ENCODE measurements at places on chromosomes 12 and 14. TPM values are rescaled to one million over a fixed set of nuclear protein-coding genes. Genes with fewer than 3 reads are reported as not detected.

DNA sequence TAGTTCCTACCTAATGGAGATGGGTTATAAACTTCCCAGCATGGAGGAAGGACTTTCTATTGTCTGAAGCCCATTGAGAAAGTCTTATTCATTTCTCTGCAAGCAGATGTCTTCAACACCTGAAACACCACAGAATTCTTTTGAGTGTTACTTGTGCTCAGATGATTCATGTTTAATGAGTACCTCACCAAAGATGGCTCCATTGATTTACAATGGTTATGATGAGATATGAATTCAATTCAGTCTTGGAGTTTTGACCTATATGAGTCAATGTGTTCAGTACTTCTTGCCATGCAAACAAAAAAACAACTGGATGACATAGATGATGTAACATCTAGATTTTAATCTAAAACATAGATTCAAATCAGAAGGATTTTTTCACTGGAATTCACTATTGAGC is 15.4 kb upstream of the PAWR start:
- DNase-seq, result no peak

GRCh38 chr14:45906257-45906656 is 653.3 kb upstream of the MIS18BP1 start:
- no peak for DNase-seq

DNA sequence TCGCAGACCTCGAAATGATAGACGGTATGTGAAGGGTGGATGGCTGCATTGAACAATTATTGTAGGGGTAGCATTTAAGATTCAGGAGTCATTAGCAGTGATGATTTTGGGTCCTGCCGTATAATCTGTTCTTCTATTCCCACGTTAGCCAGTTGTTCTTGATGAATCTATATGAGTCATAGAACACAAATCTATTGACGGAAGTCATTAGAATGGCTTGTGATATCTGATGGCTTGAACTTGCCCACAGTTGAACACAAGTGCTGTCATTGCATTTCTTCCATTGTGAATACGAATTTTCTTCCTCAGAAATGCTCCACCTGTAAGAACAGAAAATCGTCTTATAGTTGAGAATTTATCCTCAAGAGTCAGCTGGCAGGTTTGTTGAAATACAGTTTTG is 1.9 kb downstream of the SRSF5 start:
- no peak for DNase-seq

GRCh38 chr14:23569443-23570151 is 2.0 kb upstream of the AP1G2 start:
- no peak for DNase-seq

DNA sequence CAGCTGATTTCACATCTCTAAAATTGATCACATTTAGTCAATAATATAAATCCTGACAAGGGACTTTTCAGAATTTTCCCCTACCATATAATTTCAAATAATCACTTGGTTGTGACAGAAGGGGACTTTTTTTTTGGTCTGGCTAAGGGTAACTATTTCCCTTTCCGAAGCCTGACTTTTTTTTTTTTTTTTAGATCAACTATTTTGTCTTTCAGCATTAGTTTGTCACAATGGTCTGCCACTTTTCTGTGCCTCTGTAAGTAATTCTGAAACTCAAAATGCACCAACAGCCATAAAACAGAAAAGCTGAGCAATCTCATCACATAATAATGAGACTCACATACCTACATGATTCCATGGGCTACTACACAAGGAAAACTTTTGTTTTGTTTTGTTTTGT is 266.4 kb downstream of the SSPN start:
- DNase-seq, result no peak

DNA sequence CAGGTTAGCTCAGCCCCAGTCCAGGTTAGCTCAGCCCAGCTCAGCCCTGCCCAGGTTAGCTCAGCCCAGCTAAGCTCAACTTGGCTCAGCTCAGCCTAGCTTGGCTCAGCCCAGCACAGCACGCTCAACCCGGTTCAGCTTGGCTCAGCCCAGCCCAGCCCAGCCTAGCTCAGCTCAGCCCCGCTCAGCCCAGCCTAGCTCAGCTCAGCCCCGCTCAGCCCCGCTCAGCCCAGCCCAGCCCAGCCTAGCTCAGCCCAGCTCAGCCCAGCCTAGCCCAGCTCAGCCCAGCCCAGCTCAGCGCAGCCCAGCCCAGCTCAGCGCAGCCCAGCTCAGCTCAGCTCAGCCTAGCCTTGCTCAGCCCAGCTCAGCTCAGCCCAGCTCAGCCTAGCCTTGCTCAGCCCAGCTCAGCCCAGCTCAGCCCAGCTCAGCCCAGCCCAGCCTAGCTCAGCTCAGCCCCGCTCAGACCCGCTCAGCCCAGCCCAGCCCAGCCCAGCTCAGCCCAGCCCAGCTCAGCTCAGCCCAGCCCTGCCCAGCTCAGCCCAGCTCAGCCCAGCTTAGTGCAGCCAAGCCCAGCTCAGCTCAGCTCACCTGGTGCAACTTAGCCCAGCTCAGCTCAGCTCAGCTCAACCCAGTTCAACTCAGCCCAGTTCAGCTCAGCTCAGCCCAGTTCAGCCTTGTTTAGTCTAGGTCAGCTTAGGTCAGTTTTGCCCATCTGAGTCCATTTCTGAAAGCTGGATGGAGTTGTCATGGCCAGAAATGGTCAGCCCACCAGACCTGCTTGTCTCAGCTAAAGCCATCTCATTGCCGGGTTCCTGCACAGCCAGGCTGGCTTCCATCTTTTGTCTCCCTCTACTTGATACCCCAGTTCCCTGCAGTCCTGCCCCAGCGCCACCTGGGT is 333.6 kb downstream of the TMEM121 start:
- DNase-seq, result no peak

GRCh38 chr12:6559500-6559899 is 3.7 kb upstream of the IFFO1 start:
- no peak for DNase-seq

DNA sequence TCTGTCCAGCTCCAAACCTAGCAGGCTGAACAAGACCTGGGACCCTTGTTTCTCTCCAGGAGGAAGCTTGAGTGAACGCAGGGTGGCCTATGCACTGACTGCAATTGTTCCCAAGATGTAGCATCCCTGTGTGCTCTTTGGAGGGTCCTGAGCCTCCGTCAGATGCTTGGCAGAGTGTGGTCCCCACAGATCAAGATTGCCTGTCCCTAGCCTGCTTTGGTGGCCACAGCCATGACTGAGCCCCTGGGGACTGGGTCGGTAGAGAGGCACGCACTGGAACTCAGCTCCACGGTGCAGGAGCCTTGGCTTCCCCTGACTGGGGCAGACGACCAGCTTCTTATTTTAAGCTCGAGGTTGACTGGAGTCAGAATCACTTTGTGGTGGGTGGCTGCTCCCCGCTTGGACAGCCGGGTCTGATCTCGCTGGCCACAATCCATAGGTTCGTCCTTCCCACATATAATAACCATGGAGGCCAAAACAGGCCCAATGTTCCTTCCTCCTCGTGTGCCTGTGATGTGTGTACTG is 97.8 kb downstream of the LGMN start:
- DNase-seq, result no peak

DNA sequence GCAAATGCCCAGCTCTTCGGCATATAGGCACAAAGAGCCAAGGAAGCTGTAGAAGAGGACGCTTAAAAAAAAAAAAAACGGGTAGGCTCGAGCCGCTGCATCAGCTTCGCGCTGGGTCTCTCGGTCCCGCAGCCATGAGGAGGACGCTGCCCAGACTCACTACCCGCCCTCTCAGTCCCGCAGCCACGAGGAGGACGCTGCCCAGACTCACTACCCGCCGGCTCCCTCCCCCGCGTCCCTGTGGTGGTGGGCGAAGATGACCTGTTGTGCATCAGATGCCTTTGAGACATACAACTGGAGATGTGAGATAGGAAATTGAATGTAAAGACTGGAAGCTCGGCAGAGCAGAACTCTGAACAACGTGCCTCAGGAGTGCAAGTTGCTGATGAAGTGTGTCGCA is 11.4 kb upstream of the SPSB2 start:
- DNase-seq, result no peak

DNA sequence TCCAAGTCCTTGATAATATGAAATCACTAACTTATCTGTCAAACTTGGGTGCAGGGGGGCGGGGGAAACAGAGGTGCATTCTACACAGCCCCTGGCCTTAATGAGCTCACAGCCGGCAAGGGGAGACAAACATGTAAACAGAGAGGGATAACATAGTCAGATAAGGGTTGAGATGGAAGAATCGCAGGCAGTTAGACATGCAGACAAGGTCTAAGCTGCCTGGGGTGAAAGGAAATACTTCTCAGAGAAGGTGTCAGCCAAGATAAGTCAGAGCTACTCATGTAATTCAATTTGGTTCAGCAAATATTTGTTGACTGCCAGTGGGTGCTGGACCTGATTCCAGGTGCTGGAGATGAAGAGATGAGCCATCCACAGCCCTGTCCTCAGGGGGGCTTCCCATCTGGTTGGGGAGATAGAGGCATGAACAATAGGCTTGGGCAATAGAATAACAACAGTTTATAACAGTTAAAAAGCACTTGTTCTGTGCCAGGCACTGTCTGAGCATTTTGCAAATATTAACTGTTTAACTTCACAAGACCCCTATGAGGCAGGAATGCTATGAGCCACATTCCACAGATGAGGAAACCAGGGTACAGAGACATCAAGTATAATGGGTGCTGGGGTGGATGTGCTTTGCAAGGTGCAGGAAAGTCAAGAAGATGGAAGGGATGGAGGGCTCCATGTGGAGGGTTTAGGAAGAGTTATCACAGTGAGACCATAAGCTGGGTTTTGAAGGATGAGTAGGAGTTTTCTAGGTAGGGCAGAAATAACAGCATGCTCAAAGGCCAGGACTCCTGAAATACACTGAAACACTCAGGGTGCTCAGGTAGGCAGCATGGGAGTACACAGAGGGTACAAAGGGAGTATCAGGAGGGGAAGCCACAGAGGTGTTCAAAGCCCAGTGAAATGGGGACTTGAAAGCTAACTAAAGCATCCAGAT is 79.0 kb downstream of the WSCD2 start:
- DNase-seq, result no peak

DNA sequence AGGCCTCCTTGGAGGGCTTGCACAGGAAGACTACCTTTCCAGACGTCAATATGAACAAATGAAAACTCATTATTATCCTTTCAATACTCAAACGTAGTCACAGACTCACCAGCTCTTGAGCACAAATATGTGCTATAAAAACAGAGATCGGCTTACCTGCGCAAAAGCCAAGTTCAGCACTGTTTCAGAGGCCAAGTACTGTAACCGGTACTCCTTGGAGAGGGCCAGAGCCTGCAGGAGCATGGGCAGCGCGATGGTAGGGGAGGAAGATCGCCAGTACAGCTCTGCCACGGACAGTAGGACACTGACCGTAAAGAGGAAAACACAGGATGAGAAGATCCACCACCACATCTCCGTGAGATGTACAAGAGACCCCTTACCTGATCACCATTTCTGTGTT is 21.6 kb upstream of the CAMKK2 start:
- DNase-seq, result no peak

DNA sequence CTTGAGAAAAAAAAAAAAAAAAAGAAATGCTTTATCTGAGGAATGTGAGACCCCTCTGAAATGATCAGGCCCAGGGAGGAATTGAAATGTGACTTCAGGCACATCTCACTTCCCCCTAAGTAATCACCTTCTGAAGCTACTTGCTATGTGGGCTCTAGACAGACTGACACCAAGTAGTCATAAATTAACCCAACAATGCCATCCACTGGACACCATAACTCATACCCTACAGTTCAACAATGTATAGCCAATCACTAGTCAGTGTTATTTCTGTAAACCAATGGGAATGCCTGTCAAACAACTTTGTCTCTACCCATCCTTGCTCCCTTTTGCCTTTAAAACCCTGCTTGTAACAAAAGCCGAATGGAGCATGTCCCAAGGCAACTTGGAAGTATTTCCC is 182.7 kb upstream of the TMPO start:
- DNase-seq, result no peak

DNA sequence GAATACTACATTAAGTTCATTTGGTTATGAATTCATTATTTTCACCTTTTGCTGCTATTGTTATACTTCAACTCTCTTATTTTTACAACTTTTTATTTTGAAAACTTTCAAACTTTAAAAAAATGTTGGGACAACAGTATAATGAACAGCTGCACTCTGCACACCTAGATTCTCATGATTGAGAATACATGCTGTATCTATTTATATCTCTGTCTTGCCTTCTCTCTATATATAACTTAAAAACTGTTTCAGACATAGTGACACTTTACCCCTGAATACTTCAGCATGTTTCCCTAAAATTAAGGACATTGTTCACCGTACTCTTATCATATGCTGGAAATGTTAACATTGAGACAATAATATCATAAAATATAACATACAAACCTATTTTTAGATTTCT is 237.1 kb downstream of the GPHN start:
- no peak for DNase-seq

DNA sequence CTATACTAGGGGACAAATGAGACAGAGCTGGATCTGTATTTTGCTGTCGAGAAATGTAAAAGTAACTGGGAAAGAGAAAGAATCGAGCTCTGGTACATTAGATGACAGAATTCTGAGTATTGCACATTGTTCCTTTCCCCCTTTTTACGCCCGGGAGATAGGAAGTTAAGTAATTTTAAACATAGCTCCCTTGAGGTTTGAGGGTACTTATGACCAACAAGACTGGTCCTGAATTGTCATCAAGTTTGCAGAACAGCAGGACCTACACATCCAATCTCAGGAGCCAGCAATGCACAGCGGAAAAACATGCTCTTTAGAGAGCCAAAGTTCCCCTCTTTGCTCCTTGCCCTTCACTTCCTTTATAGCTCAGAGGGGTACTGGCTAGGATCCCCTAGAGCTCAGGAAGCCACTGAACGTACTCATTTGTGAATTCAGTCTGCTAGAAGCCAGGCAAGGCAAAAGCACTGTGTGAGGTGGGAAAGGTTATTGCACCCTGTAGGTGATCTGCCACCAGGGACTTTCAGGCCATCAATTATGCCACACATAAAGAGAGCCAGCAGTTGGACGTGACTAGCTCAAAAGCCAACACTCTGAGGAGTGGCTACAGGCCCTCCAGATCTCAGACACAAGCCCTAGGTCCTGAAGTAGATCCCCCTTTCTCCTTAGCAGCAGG is 333.8 kb downstream of the KCNH5 start:
- no peak for DNase-seq

- no peak for DNase-seq
Observed at GRCh38 chr14:48970943-48971342, 615.2 kb downstream of the RPS29 start.

DNA sequence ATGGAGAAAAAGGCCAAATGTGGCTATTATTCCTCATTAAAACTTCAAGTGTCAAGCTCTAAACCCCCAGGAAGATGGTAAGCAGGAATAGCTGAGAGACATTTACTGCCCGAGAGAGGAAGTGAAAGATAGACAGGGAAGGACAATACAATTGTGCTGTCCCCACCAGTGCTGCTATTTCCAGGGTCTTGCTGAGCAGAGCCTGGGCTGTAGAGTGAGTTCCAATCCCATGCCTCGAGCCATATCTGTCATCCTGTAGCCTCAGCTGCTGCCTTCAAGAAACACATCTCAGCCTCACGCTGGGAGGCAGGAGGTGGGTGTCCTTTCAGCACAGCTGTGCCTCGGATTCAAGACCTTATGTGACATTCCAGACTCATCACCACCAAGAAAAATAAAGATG is 114.0 kb downstream of the RPAP3 start:
- no peak for DNase-seq

- no peak for DNase-seq
Observed at GRCh38 chr14:78705989-78706388, 535.8 kb downstream of the NRXN3 start.

Gene IL22
- not detected for polyA plus RNA-seq

Gene DNAI7
- polyA plus RNA-seq, result 2.3 TPM

Gene AJUBA
- polyA plus RNA-seq, result 3.6 TPM

Gene GPRC5D
- polyA plus RNA-seq, result not detected

Gene SDR9C7
- not detected for polyA plus RNA-seq

Data from adrenal gland (tissue), 19 donors.